AG09309 (cell line): ENCODE measurements at places on chromosomes 5 and 9.

- DNase-seq: no peak
Observed at GRCh38 chr9:98517761-98518160, 191.0 kb downstream of the GABBR2 start.

- DNase-seq: no peak
Observed at GRCh38 chr9:14027116-14027800, 286.7 kb downstream of the NFIB start.

GRCh38 chr5:124289641-124290311, 456.7 kb downstream of the ZNF608 start:
- DNase-seq: no peak

- no peak for DNase-seq
Observed at GRCh38 chr9:38361473-38361850, 31.0 kb upstream of the ALDH1B1 start.

DNA sequence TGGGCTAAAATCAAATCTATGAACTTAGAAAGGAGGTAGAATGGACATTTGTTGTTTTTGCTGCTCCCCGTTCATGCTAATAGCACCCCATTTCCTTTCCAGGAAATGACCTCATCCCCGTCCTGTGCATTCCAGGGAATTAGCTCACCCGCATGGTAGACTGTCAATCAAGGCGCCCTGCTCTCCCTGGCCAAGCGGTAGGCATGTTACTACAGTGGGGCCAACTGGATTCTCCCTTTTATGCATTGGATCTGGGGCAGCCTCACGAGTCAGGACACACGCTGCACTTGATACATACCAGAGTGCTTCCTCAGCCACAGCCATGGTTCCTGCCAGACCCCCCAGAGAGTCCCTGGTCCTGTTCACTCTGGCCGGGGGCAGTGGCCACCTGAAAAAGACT, 111.0 kb upstream of the PTCH1 start:
- DNase-seq: no peak

DNA sequence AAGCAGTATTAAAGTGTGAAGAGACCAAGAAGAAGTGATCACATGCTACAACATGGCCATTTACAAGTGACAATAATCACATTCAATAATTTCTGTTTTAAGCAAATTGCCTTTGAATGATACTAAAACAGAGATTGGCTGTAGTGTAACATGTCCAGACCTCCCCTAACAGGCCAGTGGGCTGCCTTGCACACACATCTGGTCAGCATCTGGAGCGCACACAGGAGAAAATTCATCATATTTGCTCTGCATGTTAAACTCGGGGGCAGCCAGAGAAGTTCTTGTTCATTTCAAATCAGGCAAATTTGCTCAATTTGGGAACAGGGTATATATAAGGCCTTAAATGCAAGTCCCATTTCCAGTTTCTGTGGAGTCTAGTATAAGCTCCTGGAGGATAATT, 111.1 kb upstream of the FBXL7 start:
- DNase-seq: no peak

GRCh38 chr5:85590764-85591163, 1027.0 kb upstream of the COX7C start:
- no peak for DNase-seq

GRCh38 chr9:70406434-70406862, 8.0 kb downstream of the KLF9 start:
- DNase-seq: no peak

- DNase-seq: no peak
Observed at GRCh38 chr5:113245427-113246225, 189.2 kb downstream of the TSSK1B start.

DNA sequence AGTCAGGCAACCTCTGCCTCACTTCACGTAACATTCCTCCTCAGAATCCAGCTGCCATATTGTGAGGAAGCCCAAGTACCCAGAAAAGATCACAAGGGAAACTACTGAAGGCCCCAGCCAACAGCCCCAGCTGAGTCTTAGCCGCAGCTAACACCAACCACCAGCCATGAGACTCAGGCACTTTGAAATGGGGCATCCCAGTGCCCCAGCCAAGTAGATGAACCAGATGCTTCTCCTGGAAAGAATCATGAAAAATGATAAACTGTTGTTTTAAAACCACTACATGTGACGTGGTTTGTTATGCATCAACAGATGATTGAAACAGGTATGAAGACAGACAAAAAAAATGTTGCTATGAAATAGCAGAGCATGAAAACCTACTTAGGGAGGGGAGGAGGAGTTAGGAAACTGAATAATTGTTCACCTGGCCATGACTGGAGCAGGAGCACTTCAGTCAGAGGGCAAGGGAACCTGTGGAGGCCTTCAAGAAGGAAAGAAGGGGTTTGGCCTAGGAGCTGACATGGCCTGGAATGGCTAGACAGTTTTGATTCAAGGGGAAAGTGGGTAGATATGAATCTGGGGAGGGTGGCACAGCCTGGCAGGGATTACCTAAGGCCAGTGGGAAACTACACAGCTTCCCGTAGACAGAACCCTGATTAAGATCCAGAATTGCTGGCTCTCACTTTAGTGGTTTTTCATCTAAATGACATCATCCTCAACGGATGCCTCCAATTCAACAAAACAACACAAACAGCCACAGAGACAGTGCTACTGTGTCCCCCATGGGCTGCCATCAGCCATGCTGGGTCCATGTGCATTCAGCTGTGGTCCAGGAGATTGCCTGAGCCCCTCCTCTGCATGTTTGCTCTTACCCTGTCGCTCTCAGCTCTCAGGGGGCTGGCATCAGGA, 211.6 kb downstream of the SYK start:
- DNase-seq: no peak

- no peak for DNase-seq
Observed at GRCh38 chr5:128143911-128144310, 60.3 kb downstream of the SLC12A2 start.

DNA sequence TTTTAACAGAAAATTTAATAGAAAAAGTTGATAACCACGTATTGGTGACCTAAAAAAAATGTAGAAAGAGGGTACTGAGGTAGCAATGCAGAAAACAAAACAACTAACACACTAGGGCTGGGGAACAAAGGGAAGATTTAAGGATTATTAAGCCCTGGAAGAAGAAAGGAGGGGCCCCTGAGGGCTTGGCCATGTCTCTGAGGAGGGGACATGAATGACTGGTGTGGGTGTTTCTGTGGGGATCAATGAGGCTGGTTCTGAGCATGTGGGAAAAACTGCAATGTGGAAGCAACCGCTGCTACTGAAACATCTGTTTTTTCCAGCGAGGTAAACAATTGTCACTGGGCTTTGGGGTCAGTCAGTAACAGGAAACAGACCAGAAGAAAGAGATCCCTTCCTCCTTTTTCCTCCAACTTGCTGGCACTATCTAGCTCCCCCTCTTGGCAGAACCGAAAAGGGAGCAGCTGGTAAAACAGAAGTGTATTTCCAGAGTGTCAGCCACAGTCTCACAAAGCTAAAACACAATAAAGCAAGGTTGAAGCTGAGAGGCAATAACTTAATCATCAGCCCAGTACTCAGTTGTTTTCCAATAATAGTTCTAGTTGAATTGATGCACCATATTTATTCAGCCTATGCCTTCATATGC, 48.3 kb downstream of the ATPSCKMT start:
- no peak for DNase-seq

- DNase-seq: no peak
Observed at GRCh38 chr5:131218392-131218791, 45.5 kb upstream of the CDC42SE2 start.

DNA sequence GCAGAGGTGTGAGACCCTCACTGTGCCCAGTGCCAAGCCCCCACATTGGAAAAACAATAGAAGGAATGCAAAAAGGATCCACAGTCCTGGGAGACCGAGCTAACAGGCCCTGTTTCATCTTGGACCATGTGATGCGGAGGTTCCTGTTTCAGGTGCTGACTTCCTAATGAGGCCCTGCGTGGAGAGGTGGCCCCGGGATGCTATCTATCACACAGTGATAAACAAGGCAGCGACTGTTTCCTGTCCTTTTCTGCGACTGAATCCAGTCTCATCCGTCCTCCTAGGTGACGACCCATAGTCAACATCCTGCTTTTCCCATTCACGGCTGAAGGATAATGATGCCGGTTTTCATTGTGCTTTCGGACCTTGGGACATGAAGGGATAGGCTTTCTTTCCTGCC, 56.4 kb upstream of the BOD1 start:
- DNase-seq: no peak

DNA sequence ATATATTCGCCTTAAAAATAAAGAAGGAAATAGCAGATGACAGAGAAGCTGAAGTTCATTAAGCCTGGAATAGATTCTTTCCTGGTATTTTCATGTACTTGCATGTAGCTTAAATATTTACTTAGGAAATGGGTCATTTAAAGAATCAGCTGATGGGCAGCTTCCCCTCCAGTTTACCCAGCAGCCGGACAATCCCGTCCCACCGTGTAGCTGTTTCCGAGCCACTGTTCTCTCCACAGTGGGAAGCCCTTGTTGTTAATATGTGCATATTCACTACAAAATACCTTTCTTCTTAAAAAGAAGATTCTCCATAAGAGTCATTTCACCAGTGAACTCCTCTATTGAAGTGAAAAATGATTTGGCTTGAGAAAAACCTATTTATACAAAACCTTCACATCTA, 187.0 kb downstream of the FANCC start:
- DNase-seq: no peak

- DNase-seq: no peak
Observed at GRCh38 chr5:68776381-68776780, 317.4 kb upstream of the SLC30A5 start.

GRCh38 chr5:143001764-143002351, 231.7 kb downstream of the ARHGAP26 start:
- DNase-seq: no peak

GRCh38 chr9:114098021-114098935, 814 bp downstream of the KIF12 start:
- DNase-seq: no peak

DNA sequence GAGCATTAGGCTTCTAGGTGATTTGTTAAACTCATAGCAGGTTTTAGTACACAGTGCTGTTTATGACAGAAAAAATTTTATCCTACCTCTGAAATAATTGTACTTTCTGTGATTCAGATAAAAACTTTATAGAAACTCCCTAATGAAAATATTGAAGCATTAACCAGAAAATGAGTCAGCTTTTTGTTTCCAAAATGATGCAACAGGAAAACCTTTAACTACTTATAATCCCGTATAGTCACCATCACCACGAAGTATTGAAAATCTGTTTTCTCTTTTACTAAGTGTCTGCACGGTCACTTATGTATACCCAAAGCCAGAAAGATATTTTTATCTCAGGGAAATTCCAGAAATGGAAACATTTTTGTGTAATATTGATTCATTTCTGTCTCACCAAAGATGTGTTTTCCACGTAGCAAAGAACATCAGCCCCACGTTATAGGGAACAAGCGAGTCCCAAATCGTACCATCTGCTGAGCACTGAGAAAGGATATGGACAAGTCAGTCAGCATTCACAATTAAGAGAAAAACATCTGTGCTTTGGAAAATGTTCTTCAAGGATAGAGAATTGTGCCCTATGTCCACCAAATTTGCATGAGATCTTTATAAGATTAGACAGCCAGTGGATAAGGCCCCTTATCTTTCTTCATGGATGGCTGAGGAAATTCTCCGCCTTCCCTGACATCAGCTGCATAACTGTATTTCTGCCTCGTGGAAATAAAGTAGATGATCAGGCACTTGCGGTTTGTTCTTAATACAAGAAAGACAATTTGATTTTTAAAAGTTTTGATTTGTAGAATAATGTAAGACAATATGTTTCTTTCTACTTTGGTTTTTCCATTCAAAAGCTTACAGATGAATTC, 41.9 kb downstream of the TNFAIP8 start:
- peak; percentile 73 for DNase-seq

DNA sequence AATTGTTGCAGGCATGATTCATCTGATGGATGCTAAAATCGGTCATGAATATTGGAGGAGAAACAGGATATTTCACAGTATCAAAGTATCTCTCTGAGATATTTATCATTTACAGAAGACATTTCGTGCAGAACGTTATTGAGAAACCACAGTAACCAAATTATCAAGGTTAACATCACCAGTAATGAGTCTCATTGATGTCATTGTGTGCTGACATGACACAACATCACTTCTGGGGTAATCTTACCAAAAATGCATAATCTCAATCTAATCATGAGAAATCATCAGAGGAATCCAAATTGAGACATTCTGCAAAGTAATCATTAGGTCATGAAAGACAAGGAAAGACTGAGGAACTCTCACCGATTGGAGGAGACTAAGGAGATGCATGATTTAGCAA, 42.7 kb downstream of the C5orf22 start:
- DNase-seq: no peak

GRCh38 chr5:131814990-131815389, 18.2 kb upstream of the FNIP1 start:
- DNase-seq: no peak

DNA sequence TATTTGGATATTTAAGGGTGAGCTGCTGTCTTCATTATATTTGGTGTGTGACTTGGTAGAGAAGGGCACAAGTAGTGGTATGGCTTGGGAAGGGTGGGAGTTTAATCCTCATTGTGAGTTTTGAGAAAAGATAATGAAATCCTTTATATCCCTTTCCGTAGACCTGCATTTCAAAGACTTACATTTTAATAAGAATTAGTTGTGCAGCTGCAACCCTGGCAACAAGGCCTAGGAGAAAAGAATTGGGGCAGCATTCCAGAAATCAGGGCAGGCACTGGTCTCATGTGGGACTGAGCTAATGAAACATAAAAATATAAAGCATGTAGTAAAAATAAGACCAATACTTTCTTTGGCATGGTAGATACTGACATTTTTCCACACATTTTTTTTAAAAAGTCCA, 60.5 kb downstream of the CDC42SE2 start:
- no peak for DNase-seq

DNA sequence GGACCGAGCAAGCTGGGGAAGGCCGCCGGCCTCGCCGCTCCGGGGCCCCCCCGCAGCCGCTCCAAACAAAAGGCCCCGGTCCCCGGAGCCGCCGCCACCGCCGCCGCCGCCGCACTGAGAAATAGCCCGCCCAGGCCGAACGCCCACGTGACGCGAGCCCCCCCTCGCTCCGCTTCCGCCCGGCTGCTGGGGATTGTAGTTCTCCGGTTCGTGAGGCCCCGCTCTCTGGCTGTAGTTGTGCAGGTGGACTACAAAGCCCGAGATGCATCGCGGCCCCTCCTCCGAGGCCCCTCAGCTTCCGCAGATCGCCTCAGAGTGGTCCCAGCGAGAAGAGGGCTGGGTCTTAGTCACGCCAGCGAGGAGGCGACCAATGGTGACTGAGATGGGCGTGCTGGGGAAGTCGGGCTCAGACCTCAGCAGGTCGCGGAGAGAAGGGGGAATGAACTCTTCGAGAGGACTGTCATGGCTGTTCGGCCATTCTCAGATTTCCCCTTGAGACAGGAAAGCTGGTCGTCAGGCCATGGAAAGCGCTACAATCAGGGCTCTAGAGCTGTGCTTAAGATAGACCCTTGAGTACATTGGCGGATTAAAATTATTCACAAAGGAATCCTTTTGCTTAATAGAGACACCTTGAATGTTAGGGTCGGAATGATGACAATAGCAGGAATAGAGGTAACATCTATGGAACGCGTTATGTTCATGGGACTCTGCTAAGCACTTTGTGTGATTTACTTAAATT, 489 bp upstream of the PANK3 start:
- DNase-seq: peak; percentile 96

GRCh38 chr5:111075520-111075919, 4.0 kb downstream of the TSLP start:
- DNase-seq: peak; percentile 87

GRCh38 chr9:70672161-70672649, 257.7 kb upstream of the KLF9 start:
- no peak for DNase-seq
